ENCODE measurements at places on chromosomes 16 and 17. TPM values are rescaled to one million over a fixed set of nuclear protein-coding genes. Genes with fewer than 3 reads are reported as not detected.

Gene SLFN11
- total RNA-seq: 93.3 TPM

Gene AKAP10
- 48.7 TPM for total RNA-seq

Gene CDRT15L2
- total RNA-seq: not detected

Gene PHF23
- total RNA-seq: 24.4 TPM

DNA sequence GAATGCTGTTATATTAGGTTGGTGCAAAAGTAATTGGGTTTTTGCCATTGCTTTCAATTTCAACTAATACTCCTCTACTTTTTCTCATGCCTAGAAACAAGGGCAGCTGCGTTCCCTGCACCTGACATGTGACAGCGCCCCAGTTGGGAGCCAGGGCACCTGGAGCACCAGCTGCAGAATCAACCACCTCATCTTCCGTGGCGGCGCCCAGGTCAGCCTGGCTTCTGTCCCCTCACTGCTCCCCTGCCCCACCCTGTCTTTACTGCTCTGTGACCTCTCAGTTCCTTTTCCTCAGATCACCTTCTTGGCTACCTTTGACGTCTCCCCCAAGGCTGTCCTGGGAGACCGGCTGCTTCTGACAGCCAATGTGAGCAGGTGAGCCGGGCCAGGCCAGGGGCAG lies 16.4 kb upstream of the ITGAD start:
- no peaks in the 10 kb centered on the region for H3K4me1 ChIP-seq
- DNase-seq: no peak
- no peak overlapping the region for H3K4me3 ChIP-seq
- no peaks in the 10 kb centered on the region for H3K27me3 ChIP-seq
- no peaks in the 10 kb centered on the region for H3K36me3 ChIP-seq

- no peaks in the 10 kb centered on the region for H3K27me3 ChIP-seq
- no peaks in the 10 kb centered on the region for H3K36me3 ChIP-seq
- no peak overlapping the region for H3K27ac ChIP-seq
Measured at GRCh38 chr17:16886655-16887322, 85.1 kb downstream of the TNFRSF13B start.

GRCh38 chr17:29791336-29792080 lies 138.5 kb downstream of the SSH2 start:
- no peaks in the 10 kb centered on the region for H3K36me3 ChIP-seq
- H3K4me3 ChIP-seq: no peak overlapping the region
- no peak for DNase-seq
- no peaks in the 10 kb centered on the region for H3K27me3 ChIP-seq
- H3K4me1 ChIP-seq: no peaks in the 10 kb centered on the region
- H3K27ac ChIP-seq: no peak overlapping the region

- H3K4me3 ChIP-seq: no peak overlapping the region
- H3K27me3 ChIP-seq: no peaks in the 10 kb centered on the region
- peaks cover 20% of the 10 kb centered on the region for H3K4me1 ChIP-seq
- no peak for DNase-seq
- H3K36me3 ChIP-seq: no peaks in the 10 kb centered on the region
Measured at GRCh38 chr16:75385507-75386152, 47.7 kb downstream of the CFDP1 start.
